Osteocyte (in vitro differentiated cells): ENCODE measurements at places on chromosomes 16 and 17. TPM values are rescaled to one million over a fixed set of nuclear protein-coding genes. Genes with fewer than 3 reads are reported as not detected.

GID4 gene
- total RNA-seq, result 9.2 and 12.9 TPM in 2 replicates

DNA sequence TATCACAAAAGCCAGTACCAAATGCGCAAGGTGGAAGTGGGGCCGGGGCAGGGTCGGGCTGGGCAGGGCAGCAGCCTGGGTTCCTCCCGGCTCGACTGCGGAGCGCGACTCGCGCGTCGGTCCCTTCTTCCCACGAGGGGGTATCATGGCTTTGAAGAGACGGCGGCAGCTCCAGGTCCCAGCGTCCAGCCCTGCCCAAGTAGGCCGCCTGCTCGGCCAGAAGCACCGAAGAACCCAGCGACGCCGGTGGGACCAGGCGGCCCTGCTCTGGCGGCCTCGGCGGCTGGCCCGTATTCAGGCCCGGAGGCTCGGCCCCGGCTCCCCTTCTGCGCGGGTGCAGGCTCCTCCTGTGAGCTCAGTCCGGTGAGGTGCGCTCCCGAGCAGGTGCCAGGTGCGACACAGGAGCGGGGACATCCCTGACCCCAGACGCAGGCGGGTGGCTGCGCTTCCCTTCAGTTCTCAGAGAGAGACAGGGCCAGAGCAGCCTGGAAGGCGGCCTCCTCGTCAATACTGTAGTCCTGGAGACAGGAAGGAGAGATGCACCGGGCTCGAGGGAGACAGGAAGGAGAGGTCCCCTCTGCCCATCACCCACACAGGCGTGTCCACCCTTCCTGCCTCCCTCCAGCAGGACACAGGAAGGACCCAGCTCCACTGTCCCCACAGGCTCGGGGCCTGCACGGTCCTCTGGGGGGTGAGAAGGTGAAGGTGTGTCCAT is 8.9 kb downstream of the RNF166 start:
- peaks cover 7% of the 10 kb centered on the region for H3K4me1 ChIP-seq
- H3K27me3 ChIP-seq, result no peaks in the 10 kb centered on the region

IGFBP4 gene
- 2,074 and 2,132 TPM in 2 replicates for total RNA-seq

DNA sequence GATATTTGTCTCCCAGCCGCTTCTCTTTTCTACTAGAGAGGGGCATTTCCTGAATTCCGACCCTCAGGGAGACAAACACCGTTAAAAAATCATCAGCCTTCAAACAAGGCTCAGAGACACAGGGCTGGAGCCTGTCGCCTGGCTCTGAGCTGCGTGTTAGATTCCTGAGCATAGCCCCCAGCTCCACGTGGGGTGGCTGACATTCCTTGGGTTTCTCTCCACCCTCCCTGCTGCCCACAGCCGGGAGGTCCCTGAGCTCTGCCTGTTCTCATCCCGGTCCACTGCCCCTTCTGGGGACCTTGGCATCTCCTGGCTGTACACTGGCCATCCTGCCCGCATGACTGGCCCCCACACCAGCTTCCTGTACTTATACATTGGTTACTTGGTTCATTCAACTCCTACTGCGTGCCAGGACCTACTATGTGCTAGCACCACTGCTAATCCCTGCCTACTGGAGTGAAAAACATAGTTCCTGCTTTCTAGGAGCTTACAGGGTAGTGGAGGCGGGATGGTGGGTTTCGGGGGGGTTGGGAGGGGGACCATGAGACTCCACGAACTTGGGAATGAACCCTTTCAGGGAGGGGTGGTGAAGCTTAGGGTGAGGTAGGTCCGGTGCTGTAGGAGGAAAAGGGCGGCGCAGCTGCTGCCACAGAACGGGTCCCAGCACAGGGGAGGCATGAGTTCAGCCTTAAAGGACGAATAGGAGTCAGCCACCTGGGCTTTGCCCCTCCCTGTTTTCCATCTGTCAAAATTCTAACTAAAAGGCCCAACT is 52.1 kb upstream of the TMEM132E start:
- DNase-seq, result no peak
- H3K4me1 ChIP-seq, result no peaks in the 10 kb centered on the region
- H3K27ac ChIP-seq, result no peak overlapping the region
- no peaks in the 10 kb centered on the region for H3K36me3 ChIP-seq

SPSB3 gene
- 52.8 and 53.4 TPM in 2 replicates for total RNA-seq
